ENCODE measurements at places on chromosomes 7 and 10.

DNA sequence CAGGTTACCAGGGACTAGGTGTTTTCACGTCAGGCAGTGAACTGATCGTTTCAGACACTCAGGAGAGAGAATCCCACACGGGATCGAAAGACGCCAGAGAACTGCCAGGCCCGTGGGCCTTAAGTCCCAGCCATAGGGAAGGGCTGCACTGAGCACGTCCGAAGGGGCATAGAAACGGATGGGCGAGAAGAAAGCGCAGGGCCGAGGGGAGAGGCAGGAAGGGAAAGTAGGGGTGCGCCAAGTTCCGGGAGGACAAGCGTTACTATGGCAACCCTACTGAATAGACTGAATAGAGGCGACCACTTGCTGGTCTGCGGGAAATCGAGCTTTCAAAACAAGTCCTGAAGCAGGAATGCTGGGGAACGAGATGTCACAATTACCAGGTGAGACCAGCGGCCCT lies 421.3 kb upstream of the NUPR2 start:
- no peak for DNase-seq

DNA sequence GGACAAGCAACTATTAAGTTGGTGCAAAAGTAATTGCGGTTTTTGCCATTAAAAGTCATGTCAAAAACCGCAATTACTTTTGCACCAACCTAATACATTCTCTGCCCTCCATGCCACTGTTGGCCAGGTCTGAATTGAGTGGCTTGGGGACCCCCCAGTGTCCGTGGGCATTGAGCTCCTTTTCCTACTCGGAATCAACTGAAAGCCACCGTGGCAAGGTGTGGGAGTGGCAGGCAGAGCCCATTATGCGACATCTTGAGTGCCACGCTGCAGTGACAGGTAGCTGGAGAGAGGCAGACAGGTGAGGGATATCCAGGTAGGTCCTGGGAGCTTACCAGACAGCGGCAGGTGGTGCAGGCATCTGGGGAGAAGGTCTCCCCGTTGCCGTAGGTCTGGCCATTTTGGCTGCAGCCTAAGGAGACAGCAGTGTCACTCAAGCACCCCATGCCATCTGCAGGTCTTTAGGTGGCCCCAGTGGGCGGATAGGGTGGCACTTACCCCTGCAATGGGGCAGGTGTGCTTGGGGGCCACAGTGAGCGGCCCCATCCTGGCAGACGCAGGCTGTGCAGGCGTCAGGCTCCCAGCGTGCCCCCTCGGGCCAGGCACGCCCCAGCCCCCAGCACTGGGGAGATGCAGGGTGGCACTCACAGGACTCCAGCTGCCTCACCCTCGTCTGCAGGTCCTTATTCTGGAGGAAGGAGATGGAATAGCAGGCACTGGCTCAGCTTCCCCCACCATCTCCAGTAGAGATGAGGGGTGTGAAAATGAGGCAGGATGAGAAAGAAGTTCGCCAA lies 3.5 kb downstream of the KCP start:
- DNase-seq: no peak

DNA sequence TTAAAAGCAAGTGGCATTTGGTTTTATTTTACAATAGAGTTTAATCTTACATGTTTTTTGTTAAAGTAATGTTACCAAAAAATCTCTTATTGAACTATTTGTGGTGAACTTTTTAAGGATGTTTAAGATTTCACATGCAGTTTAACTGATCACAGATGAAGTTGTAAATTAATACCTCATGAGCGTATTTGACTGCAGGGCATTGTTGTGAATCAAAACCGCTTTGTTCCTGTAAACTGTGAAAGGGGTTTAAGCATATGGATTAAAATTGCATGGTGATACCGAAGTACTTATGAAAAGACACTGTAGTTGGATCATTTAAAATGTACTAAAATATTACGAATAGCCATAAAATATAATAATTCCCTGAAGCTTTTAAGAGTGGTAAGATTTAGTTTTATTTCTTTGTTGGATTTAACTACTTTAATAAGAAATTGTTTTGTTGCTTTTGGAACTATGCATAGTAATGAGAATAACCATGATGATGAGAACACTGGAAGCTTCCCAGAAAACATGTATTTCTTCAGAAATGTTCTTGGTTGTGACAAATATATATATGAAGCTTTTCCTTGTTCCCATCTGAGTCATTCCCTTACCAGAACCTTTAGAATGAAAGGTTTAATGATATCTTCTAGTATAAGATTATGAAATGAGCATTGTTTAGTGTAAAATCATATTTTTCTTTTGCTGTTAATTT lies 131.3 kb downstream of the ADK start:
- no peak for DNase-seq

DNA sequence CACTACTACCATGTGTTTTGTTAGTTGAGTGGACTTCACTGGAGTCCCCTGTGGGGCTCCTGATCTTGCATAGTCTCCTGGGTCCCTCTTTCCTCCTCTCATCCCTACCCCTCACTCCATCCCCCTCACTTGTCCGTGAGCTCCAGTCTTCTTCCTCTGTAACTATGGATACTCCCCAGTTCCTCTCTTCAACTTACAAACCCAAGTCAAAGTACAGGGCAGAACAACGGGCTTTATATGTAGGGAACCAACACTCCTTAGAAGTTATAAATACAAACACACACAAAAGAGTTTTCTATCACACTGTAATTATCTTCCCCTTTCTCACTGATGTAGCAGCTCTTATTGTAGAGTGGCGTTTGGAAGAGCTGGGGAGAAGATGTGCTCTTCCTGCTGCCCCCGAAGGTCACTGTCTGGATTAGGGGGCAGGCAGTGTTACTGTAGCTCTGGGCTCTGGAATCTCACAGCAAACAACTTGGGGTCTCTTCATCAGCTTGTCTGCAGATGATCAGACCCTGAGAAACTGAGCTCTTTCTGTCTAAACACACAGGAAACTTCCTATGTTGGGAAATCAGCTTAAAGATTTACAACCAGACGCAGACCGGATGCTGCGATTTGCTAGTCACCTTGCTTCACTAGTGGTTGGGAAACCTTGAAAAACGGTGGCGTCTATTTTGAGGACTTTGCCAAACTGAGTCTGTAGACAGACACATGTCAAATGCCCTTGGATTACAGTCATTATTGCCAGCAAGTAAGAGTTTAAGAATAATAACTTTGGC lies 13.6 kb downstream of the SNX10 start:
- no peak for DNase-seq

DNA sequence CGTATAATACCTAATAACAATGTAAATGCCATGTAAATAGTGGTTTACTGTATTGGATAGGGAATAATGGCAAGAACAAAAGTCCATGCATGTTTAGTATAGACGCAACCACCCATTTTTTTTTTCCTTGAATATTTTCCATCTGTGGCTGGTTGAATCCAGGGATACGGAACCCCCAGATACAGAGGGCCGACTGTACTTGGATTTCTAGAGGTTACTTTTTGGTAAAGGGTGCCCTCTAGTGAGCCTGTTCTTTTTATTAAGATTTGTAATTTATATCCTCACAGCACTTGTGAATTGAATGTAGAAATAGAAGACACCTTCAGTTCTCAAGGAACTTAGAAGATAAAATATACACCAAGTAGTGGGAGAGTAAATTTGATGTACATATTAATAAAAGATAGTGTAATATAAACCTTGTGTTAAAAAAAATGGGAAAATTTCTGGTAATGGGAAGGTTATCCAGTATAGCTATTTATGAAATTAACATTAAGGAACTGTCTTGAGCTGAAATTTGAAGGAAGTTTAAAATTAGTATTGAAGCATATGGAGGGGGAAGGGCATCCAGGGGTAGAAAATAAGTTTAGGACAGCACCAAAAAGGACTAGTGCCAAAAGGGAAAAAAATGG lies 32.0 kb downstream of the EXOC6 start:
- no peak for DNase-seq

DNA sequence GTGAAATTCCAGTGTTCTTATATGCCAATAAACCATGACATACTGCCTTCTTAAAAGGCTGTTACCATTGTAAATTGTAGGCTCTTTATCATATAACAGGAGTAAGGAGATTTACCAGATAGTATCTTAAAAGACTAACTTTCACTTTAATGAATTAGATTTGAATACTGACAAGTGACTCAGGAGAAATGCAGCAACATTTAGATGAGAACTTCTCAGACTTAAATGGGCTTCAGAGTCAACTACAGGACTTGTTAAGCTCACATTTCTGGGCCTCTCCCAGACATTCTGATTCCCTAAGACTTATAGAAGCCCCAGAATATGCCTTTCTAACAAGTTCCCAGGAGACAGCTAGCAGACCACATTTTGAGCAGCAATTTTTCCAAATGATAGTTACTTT lies 466.3 kb downstream of the ARL4A start:
- DNase-seq: no peak

GRCh38 chr10:15439341-15439842 lies 68.3 kb upstream of the FAM171A1 start:
- no peak for DNase-seq

DNA sequence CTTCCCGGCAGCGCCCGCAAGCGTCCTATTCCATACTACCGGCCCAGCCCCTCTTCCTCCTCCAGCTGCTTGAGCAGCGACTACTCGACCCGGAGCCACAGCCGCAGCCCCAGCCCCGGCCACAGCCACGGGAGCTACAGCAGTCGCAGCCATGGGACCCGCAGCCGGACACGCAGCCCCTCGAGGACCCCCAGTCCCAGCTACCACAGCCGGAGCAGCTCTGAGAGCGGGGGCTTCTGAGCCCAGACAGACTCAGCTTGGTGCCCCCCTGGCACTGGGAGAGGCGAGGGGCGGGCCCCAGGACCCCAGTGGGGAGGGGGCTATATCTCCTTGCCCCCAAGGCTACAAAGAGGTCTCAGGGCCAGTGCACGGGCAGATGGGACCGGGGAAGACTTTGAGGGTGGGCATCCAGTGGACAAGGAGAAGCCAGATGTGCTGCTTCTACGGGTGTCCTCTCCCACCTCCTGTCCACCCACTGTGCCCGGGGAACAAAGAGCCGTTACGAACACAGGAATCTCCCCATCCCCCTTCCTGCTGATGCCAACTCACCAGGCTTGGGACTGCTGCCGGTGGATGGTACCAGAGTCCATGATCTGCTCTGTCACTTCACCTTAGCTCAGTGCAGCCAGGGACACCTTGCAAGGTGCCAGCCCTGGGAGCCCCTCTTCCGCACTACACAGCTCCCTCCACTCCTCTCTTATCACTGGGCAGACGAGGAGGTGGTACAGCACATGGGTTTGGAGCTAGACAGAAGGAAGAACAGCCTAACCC lies 16.7 kb upstream of the HSPB1 start:
- no peak for DNase-seq

DNA sequence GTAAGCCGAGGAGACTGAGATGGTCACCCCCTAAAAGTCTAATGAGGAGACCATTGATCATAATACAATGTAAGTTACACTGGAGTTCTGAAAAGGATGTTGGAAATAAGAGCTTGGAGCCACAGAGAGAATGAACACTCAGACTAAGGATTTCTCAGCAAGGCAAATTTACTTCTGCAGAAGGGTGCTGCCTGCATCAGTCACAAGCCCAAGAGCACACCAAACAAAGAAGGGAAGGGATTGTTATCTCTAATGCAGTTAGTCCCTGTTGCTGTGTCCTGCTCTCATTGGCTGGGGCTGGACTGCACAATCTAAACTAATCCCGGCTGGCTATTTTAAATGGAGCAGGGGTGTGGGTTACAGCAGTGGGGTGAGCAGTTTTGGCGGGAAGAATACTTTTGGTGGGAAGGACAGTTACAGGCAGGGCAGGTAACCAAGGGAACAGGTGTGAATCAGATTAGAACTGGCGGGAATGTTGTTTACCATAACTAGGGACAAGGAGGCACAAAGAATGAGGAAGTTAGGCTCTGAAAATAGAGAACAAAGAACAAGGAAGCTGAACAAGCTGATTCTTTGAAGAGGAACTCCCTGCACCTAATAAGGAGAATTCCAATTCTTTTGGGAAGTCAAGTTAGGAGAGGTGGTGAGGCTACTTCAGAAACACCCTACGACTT lies 30.3 kb upstream of the TRIM24 start:
- no peak for DNase-seq

GRCh38 chr10:6396226-6396625 lies 183.8 kb downstream of the PRKCQ start:
- DNase-seq: no peak

DNA sequence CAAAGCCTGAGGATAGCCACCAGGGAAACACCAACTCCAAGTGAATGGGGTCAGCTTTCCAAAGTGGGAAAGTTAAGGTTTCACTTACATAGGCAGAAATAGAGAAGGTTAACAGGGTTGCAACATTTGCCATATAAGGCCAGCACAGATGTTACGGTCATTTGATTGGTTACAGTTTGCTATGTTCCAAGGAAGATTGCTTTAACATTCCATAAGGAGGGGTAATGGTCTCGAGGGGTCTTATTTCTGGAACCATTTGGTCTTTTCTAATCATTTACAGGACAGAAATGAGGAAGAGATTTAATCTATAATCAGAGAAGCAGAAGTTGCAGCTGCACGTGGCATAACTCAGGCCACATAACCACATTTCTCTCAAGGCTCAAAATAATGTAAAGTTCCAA lies 679.4 kb upstream of the C7orf33 start:
- no peak for DNase-seq

DNA sequence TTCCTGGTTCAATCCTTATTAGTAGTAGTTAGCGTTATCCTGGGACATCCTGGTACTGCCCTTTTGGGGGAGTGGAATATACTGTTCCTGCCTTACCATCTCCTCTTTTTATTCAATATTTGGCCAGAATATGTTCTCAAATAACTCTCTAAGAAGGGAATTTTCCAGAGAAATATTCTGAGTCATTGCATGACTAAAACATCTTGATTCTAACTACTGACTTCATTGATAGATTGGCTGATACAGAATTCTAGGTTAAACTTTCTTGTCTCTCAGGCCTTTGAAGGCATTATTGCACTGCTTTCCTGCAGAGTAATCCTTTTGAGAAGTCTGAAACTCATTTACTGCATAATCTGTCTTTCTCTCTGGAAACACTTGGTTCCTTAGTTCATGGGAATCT lies 275.5 kb upstream of the DGKB start:
- DNase-seq: no peak

Data from stimulated activated CD4-positive, alpha-beta T cell treated with anti-CD3 and anti-CD28 coated beads, Interleukin-12 subunit alpha, Interleukin-12 subunit beta, amount 100 ng/mL, for 24 hours (primary cell).